ENCODE measurements at places on chromosomes 1 and 21.
A peak's percentile ranks its signal among the peaks of the same experiment; 100 is the strongest.

GRCh38 chr1:239810061-239810481, 281.6 kb upstream of the FMN2 start:
- no peak for DNase-seq

DNA sequence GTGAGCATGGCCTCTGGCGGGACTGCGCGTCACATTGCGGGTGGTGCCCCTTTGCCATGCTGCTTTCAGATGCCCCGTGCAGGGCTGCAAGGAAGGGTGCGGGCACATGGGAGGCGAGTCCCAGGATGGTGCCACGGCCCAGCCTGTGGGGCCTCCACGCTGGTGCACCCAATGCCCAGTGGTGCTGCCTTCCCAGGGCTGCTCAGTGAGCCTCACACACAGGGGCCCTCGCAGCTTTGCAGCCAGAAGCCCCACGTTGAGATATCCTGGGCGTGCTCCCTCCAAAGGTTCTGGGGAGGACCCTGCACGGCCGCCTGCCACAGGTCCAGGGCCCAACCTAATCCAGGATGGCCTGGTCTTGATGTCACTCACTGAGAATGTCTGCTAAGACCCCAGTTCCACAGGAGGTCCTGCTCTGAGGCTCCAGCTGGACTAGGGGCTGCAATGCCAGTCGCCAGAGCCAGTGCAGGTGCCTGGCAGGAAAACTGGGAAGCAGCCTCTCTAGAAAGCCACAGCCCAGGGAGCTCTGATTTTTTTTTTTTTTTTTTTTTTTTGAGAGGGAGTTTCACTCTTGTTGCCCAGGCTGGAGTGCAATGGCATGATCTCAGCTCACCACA, 34.1 kb upstream of the PRSS38 start:
- DNase-seq = no peak

GRCh38 chr1:213394837-213395236, 343.8 kb downstream of the RPS6KC1 start:
- DNase-seq = no peak

DNA sequence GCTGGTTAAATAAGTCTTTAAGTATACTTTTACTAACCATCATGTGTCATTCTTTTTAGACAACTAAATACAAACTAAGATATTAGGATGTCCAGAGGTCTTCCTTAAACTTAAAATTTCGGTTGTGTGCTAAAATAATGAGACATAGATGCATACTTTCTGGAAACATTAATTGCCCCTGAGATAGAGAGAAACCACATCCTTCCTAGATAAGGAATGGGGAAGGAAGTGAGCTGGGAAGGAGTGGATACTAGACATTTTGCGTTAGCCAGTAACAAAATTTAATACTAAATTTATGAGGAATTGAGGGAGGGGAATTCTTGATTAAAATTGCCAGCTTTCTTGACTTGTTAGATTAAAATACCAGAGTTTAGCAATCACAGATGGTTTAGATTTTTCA, 37.1 kb upstream of the PTGS2 start:
- DNase-seq = no peak

DNA sequence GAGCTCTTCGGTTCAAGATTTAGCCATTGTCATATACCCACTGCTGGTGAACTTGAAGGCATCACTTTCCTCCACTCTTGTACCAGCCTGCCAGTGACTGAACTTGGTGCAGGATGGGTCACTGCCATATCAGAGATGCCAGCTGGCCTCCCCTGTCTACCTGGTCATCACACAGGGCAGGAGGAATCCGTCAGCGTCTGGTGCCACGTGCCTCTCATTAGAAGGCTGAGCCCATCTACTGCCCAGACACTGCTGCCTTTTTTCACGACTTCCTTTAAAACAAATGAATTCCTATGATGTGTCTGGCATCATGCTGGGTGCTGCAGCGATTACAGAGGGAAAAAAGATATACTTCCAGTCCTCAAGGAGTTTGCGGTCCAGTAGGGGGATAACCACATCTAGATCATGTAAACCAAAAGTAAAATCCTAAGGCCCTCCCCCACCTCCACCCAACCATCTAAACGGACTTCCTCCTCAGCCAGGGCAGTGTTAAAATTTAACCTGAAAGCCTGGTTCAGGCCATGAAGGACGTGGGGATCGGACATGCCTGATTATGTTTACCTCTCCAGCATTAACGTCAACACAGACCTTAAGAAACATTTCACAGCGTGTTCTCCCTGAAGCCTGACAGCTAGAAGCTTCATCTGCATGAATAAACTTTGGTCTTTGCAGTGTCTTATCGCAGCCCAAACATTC, 29.2 kb upstream of the PDE9A start:
- DNase-seq = no peak

DNA sequence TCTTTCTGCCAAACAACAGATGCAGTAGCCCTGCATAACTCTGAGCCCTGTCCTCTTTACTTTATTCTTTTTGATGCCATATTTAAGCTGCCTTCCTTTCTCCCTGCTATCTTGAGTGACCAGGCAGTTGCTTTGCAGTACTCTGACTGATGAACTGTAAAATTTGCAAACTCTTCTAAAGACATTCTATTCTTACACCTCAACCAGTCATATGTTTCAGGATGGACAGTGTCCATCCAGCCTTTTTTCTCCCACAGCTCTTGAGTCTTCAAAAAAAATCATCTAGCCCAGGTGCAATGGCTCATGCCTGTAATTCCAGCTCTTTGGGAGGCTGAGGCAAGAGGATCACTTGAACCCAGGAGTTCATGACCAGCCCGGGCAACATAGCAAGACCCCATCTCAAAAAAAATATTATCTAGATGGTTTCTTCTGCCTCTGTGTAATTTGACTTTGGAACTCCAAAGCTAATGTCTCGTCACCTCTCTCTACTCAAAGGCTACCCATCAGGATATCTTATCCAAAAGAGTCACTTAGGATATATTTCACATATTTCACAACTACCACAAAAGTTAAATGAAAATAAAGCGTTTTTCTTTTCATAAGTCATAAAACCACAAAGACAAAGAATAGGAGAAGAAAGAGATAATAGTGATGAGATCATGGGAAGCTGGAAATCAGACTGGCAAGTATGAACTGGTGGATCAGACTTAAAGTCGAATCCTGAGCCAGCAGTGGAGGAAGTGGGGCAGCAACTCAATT, 54.6 kb upstream of the IPO9 start:
- no peak for DNase-seq

- DNase-seq = no peak
Observed at GRCh38 chr1:82226186-82226505, 425.4 kb downstream of the ADGRL2 start.

DNA sequence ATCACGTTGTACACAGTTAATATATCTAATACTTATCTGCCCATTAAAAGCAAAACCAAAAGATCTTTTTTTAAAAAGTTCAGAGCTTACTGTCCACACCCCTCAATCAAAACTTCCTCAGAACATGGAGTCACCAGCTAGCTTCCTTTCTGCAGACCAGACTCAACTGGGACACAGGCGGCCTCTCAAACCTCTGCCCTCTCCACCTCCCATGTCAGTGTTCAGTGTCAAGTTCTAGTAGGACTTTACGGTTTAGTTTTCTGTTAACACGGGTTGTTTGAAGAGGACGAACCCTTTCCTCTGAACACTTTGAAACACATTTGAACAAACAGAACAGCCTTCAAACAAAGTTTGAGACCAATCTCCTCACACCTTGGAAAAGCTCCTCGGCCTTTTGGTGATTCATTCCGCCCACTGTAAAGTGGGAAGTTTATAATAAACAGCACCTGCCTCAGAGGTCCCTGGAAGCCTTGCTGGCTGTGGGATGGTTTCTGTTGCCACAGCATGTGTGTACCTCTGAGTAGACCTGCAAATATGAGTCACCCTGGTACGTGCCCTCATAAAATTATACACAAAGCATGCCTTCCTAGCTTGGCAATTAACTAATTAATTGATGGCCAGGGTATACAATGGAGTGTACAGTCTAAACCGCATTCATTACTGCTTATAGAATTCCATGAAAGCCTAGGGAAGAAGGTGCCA, 48.4 kb upstream of the SIPA1L2 start:
- DNase-seq = no peak

- DNase-seq = no peak
Observed at GRCh38 chr1:220207411-220207810, 64.8 kb downstream of the RAB3GAP2 start.

GRCh38 chr1:115643225-115643624, 1.5 kb downstream of the VANGL1 start:
- no peak for DNase-seq

DNA sequence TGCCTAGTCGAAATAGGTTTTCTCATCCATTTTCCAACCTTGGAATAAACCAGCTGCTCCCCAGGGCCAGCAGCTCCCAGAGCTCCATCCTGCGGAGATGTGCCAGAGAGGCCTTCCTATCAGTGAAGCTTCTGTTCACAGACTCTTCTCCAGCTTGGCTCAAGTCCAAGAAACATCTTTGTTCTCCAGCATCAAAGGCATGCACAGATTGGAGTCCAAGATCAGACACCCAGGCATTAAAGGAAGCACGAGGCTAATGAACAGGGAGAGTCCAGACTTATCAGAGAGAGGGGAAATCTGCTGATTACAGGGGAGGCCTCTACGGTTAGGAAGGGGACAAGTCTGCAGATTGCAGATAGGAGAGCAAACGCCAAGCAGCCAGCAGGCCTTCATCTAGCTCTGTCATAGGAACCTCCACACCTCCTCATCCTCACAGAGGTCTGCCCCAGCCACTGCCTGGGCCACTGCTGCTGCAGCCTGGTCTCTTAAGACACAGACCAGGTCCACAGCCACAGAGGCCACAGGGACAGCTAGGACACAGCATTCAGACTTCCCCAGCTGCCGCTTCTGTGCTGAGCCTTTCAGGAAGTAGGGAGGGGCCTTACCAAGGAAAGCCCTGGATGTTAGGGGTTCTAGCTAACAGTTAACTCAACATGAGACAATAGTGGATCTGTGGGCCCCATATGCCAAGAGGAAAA, 3.4 kb downstream of the PRR9 start:
- DNase-seq = no peak

DNA sequence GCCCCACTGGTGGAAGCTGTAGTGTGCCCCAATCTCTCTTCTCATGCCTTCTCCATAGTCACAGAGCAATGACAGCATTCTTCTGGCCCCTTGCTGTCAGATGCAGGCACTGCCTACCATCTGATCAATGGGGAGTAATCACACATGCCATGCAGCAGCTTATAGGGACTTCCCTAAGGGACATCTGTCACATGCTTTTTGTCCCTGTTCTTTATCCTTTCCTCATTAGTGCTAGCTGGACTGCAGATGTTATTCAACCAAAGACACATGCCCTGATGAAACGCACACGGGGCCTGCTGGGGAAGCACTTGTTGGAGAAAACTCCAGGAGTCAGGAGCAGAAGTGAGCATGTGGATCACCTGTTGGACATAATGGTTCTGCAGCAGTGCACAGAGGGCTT, 108.7 kb downstream of the KCNJ15 start:
- no peak for DNase-seq

GRCh38 chr21:32100423-32100822, 178.4 kb downstream of the MIS18A start:
- no peak for DNase-seq

GRCh38 chr1:17405898-17406759, 33.3 kb downstream of the RCC2 start:
- DNase-seq = peak; percentile 19

DNA sequence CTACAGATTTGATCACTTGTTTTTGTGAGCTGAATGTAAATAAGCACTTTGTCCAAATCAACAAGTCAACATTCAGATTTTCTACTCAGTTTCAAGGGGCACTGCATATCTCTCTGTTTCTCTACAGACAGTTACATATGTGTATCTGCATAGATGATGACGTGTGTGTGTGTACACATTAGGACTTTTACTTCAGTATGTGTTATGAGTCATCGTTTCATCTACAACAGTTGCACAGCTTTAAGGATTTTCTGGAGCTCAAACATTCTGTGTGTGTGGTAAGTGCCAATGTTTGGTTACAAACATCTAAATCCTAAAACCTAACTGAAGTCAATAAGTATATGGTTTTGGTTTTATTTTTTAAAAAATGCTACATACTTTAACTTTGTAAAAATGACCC, 494.5 kb upstream of the PBX1 start:
- no peak for DNase-seq

- no peak for DNase-seq
Observed at GRCh38 chr1:11266268-11267074, 4.1 kb upstream of the MTOR start.

GRCh38 chr1:58430421-58431275, 115.9 kb downstream of the OMA1 start:
- no peak for DNase-seq

- DNase-seq = no peak
Observed at GRCh38 chr1:74470251-74470650, 42.2 kb downstream of the LRRC53 start.

DNA sequence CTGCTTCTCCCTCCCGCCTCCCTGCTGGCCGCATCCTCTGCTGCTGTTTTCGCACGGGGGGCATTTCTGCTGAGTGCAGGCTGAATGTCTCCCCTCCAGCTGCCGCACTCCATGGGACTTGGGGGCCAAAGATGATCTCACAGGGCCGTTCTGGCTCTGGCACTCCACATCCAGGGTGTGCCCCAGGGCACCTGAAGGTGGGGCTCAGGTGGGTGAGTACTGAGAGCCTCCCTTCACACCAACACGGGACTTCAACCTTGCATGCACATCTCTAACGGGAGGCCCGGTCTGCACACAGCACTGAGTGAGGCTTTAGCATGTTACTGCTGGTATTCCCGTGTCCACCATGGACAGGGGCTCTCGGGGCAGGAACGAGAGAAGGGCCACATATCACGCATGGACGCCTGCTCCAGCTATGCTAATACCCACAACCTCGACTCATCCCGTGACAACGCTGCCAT, 88.9 kb downstream of the DMRTB1 start:
- DNase-seq = no peak

GRCh38 chr1:1121611-1122077, 5.8 kb upstream of the C1orf159 start:
- DNase-seq = no peak

DNA sequence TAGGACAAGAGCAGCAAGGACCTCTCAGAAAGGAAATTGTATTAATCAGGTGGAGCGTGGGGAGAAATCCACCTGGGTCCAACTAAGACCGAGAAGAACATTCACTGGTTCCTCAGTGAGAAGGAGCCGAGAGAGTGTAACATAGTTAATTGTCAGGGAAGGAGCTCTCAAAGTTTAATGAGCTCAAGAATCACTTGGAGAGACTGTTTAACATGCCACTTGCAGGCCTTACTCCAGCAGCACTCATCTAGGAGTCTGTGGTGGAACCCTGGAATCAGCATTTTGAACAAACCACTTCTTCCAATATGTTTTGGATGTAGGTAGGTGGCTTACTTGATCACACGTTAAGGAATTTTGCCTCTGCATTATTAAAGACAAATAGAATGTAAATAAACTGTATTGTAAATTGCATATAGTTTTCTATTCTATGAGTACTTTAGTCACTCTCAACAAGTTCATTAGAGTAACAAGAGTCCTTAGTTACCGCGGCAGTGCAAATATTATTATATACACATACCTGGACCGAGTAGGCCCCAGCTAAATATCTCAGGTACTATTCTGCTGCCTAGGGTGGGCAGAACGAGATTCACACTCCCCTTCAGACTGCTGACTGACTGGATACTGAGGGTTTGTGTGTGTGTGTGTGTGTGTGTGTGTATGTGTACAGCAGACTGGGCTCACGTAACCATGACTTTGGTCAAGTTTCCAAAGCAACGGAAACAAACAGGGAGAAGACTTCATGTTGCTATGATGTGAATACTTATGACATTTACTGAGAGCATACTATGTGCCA, 203.2 kb upstream of the USP24 start:
- DNase-seq = no peak

All from stimulated activated CD4-positive, alpha-beta T cell treated with anti-CD3 and anti-CD28 coated beads, Interleukin-1b, Interleukin-23, amount 100 ng/mL, for 1 hour (primary cell).